GM13976 (cell line): ENCODE measurements at places on chromosomes 3 and 15.

DNA sequence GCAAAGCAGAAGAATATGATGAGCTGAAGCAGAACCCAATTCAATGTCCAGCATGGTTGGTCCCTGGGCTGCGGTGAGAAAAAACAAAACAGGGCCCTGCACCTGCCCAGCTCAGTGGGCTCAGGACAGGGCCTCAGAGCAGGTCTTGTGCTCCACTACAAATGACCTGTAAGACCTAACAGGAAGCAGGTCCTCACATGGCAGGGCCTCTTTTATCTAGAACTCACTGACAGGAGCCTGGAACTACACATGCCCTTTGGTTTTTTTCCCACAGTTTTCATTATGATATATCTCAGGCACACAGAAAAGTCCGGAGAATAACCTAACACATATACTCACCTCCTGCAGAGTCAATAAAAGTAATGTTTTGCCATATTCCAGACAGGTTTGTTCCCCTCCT is 38.4 kb downstream of the CCDC12 start:
- DNase-seq: no peak

DNA sequence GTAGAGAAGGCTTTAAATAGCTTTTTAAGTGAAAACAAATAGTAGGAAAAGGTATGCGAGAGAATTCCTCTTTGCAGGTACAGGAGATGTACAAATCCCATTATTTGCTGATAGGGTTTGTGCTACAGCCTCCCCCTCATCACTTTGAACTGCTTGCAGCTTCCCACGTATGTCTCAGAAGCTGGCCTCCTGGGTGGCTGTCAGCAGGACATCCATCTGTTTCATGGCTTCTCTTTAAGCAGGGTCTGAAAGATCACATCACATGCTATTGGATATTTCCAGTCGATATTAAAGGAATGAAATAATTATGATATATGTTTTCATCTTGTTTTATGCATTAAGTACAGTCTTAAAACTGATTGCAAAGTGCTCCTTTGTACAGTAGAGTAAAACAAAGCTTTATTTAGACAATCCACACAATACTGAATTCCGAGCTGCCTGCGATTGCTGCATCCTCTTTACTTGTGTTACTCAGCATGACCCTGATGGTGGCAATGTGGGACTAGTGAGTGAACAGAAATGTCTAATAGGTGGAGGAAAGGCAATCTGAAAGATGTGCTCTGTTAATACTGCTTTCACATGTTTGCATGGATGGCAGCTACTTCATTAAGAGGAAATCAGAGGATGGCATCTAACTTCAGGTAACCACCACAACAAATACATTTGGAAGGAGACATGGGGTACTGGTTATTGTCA is 930.6 kb upstream of the SEMA6D start:
- no peak for DNase-seq

- DNase-seq: peak; percentile 32
These were observed 67.3 kb downstream of the MORC1 start for GRCh38 chr3:109050591-109051167.

GRCh38 chr15:89496155-89497098 is at the start of gene RHCG:
TSS of gene RHCG (minus strand) at chr15:89496583. CDS start at chr15:89496544, 39 bp downstream.
- DNase-seq: peak; percentile 56

DNA sequence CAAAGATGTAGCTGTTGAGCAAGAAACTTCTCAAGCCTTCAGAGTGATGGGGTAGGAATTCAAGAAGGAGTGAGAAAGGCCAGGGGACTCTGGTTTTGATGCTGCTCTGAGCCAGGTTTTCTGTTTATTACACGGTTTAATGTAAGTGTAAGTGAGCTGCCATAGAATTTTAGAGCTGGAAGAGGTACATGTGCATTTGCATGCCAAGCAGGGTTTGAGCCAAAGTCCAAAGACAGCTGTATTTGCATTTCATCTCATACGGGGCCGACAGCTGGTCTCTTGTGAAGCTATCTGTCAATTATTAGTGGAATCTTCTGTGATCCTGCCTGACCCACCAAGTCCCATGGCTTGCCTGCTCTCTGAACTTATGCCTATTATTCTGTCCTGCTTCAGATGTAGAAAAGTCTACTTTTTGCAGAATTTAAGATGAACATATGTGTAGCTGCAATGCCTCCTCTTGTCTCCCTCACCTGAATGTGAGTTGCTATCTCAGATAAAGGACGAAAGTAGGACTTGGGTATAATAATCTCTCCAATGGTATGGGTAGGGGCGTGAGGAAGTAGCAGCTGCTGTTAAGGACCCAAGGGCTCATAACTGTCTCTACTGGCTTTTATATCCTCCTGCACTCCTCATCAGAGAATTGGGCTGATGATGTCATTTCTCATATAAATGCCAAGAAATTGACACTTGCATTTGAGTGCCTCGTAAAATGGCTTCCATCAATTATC is 160.0 kb downstream of the SQOR start:
- DNase-seq: no peak

GRCh38 chr15:53116169-53116568 is 326.0 kb upstream of the ONECUT1 start:
- no peak for DNase-seq

GRCh38 chr3:188832961-188833721 is 338.6 kb upstream of the TPRG1 start:
- DNase-seq: no peak

- no peak for DNase-seq
These were observed 21.3 kb downstream of the MEGF11 start for GRCh38 chr15:66232267-66232625.

- no peak for DNase-seq
These were observed 77.4 kb upstream of the ANKRD28 start for GRCh38 chr3:15875016-15875689.

DNA sequence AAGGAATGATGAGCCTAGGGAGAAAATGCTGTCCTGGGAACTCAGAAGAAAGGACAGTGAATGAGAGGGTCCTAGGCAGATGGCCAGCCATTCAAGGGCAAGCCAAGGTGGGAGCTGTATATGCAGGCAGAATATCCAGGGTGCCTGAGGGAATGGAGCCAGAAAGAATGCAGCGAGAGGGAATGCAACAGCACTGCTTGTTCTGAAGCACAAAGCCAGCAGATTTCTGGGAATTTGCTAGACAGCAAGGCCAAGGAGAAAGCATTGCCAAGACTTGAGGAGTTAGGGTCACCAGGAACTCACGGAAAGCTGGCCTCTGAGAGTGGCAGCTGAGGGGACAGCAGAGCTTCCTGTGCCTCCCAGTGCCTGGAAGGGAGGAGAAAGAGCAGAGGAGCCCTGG is 200.6 kb downstream of the MYRIP start:
- DNase-seq: no peak

GRCh38 chr15:29805043-29805707 is 17.1 kb downstream of the TJP1 start:
- DNase-seq: no peak

GRCh38 chr3:67704322-67704721 is 49.9 kb upstream of the SUCLG2 start:
- DNase-seq: no peak

DNA sequence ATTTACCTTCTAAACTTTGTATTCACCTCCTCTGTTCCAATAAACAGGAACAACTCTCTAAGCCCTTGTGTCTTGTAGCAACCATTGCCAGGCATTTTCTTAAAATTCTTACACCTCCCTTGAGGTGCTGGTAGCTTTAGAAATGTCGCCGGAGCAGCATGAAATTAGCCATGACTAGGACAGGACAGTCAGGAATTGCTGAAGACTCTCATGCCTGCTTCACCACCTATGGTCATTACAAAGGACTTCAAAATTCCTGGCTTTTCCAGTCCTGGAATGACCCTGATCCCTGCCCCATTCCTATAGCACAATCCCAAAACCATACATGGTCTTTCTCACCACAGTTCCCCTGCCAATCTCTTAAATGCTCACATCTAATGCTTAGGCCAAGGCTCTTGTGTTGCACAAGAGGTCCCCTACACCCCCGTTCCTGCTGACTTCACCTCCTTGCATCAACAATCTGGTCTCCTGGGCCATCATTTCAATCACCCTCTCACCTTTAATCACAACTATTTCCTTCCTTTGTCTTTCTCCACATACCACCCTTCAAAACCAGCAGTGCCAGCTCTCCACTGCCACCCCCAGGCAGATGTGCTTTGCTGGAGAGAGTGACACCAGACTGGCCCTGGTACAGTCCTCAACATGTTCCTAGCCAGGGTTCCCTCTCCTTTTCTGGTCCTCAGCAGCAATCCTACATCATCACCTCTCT is 113.2 kb upstream of the TJP1 start:
- no peak for DNase-seq

- DNase-seq: no peak
These were observed 64.2 kb upstream of the SLC6A6 start for GRCh38 chr3:14338242-14338641.

- no peak for DNase-seq
These were observed 101.7 kb downstream of the LSM3 start for GRCh38 chr3:14280326-14280725.

GRCh38 chr3:178966299-178967176 is 105.1 kb downstream of the ZMAT3 start:
- no peak for DNase-seq

DNA sequence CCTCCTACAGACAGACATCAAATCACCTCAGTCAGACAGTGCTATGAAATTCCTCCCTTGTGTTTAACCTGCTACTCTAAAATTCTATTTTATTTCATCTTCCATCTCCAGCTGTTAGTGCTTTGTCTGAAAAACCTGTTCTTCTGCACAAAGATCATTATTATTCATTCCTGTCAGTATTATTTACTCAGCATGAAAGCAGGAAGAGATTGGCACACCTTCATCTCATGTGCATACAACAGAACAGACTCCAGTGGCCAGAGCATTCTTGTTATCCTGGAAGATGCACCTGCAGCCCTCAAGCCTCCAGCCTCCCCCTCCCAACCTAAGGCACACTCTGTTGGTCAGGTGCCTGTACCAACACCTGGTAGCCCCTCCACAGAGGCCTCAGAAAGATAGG is 1.8 kb upstream of the ROPN1B start:
- DNase-seq: no peak

DNA sequence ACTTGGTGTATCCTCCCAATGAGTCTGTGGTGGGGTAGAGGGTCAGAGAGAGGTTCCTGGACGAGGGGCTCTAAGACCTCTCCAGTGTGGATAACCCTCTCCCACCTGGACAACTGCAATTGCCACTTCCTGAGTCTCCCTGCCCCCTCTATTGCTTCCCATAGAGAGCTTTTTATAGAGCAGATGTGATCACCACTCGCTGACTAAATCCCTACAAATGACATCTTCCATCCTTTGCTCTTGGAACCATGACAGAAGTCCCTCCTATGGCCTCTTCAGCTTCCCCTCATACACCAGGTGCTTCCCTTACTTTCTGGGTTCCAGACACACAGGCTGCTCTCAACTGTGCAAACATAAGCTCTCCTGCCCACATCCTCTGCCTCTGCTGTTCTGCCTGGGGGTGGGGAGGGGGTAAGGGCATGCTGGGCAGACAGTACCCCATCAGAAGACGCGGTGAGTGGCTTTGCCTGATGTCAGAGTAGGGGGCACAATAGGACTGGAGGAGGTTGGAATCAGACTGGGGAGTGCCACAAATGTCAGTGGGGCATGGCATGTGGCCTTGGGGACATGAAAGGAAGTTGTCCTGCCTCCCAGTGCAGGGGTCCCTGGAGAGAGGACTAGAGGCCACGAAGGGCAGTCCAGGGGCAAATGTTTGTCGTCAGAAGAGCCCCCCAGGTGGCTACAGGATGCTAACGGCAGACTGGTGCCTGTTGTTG is 15.2 kb downstream of the ITIH3 start:
- no peak for DNase-seq

DNA sequence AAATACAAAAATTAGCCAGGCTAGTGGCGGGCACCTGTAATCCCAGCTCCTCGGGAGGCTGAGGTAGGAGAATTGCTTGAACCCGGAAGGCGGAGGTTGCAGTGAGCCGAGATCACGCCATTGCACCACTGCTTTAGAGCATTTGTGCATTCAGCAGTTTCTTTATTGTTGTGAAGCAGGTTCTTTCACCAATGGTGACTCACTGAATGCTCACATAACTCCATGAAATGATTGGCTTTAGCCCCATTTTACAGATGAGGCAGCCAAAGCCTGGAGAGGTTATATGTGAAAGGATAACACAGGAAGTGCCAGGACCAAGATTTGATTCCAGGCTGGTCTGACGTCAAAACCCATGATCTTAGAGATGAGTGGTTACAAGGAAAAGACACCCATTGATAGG is 195.2 kb downstream of the SLCO3A1 start:
- no peak for DNase-seq

GRCh38 chr3:136166507-136166906 is 29.6 kb downstream of the MSL2 start:
- no peak for DNase-seq

DNA sequence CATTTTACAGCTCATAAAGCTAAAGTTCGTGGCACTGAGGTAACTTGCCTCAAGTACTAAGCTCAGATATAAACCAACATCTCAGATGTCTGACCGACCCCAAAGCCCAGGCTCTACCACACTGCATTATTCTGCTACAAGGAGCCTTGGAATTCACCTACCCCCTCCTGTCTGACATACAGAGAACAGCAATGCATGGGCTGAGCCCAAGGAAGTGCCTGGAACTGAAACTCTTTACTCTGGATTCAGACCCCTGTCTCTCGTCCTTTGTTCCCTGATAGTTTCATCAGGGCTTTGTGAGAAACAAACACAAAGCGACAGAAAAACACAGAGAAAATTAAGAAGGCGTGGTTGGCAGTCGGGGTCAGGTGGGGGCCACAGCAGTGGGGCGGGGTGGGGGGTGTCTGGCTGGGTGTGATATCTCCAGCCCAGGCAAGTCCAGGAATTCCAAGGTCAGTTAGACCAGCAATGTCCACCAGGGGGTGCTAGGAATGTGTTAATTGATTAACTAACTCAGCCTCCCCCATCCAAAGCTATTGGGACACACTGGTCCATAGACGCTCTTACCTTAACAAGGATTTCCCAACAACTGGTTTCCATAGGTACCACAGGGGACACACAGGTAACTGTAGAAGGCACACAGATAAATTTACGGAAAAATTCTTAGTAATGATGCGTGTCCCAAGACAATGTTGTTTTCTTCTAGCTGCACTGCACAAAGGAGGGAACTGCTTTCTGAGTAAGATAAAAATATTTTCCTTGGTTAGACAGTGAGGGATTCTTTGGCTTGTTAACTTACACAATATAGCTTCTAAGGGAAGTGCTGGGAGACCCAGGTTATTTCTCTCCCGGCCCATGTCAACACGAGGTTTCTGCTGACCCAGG is 18.8 kb upstream of the SSUH2 start:
- DNase-seq: peak; percentile 68

GRCh38 chr15:99416191-99417188 is 149.3 kb upstream of the MEF2A start:
- DNase-seq: no peak

- no peak for DNase-seq
These were observed 307.4 kb upstream of the COL8A1 start for GRCh38 chr3:99330924-99331532.

DNA sequence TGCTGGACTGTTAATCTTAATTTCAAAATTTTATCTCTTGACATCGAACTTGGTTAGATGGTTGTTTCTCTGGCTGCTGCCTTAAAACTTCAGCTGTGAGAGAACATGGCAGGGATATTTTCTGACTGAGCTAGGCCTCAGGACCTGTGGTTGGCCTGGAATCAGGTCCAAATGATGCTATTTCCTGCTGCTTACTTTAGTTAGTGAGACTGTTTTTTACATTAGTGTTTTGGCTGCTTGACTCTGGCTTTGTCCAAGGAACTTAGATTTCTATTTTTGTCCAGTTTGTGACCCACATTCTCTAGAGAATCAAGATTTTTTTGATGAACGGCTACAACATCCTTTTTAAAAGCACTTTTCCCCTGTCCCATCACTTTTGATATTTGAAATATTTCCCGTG is 497.9 kb upstream of the SGO1 start:
- no peak for DNase-seq
